ENCODE measurements at places on chromosomes 1 and 21. TPM values are rescaled to one million over a fixed set of nuclear protein-coding genes. Genes with fewer than 3 reads are reported as not detected.
A peak's percentile ranks its signal among the peaks of the same experiment; 100 is the strongest.

Gene UBL4B
- total RNA-seq = not detected

Gene CLDN17
- total RNA-seq = not detected

Gene OR11L1
- not detected for total RNA-seq

Gene NPPA
- total RNA-seq = not detected

Gene KRTAP21-2
- not detected for total RNA-seq

Gene IRF6
- 28.3 TPM for total RNA-seq

- no peaks in the 10 kb centered on the region for H3K4me1 ChIP-seq
- DNase-seq = no peak
- H3K36me3 ChIP-seq = no peaks in the 10 kb centered on the region
- H3K27ac ChIP-seq = peak overlapping the region; percentile 80
- peak overlapping the region; percentile 82 for H3K4me3 ChIP-seq
- H3K27me3 ChIP-seq = no peaks in the 10 kb centered on the region
Measured at GRCh38 chr21:33265664-33266049, 510 bp upstream of the IL10RB start.

GRCh38 chr1:178621822-178622221 is 103.2 kb upstream of the RALGPS2 start:
- DNase-seq = no peak
- no peak overlapping the region for H3K4me3 ChIP-seq

GRCh38 chr1:156281281-156281680 is 1.3 kb downstream of the SMG5 start:
- no peak for DNase-seq
- H3K27me3 ChIP-seq = no peaks in the 10 kb centered on the region
- H3K27ac ChIP-seq = peak overlapping the region; percentile 93
- H3K4me3 ChIP-seq = peak overlapping the region; percentile 99
- no peaks in the 10 kb centered on the region for H3K36me3 ChIP-seq

DNA sequence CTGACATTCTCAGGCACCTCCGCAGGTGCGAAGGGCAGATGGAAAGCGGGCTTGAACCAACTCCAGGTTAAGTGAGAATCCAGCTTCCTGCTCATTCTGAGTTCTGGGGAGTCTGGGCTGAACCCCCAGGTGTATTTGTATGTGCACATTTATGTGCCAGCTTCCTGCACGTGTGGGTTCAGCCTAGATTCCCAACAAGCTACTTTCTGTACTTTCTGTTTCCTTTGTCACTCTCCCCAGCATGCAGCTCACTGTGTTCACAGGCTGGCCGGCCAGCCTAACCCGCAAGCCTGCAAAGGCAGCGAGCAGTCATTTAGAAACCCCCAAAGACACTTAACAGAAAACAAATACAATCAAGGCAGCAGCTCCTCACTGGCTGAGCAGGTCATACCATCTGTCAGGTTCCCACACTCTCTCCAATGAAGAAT is 1.3 kb upstream of the IL19 start:
- no peaks in the 10 kb centered on the region for H3K27me3 ChIP-seq
- DNase-seq = no peak
- H3K4me1 ChIP-seq = no peaks in the 10 kb centered on the region
- H3K27ac ChIP-seq = no peak overlapping the region
- no peaks in the 10 kb centered on the region for H3K36me3 ChIP-seq
- no peak overlapping the region for H3K4me3 ChIP-seq

DNA sequence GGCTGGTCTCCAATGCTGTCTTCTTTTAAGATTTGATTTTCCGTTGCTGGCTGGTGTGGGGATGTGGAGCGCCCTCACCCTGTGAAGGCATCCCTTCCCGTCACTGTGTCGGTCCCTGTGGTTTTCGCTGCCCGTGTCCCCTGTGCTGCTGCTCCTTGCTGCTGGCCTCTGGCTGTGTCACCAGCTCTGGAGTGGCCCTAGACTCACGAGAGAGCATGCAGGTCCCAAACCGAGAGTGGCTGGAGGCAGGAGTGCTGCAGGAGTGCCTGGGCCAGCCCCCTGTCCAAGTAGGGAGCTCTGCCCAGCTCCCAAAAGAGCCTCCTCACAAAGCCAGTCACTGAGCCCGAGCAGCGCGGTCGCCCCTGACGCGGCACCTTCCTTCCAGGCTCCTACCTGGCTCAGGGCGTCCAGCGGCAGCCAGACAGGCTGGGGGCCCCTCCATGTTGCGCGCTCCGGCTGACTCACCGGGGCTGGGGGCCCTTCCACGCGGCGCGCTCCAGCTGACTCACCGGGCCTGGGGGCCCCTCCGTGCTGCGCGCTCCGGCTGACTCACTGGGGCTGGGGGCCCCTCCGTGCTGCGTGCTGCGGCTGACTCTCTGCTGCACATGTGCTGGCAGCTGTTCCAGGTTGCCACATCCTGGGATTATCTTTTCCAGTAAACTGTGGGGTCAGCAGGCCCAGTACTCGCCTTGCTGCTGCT is 106.7 kb upstream of the COL6A1 start:
- no peaks in the 10 kb centered on the region for H3K27me3 ChIP-seq
- no peak overlapping the region for H3K4me3 ChIP-seq
- DNase-seq = peak; percentile 89
- H3K36me3 ChIP-seq = no peaks in the 10 kb centered on the region

- no peak overlapping the region for H3K27ac ChIP-seq
- H3K4me1 ChIP-seq = no peaks in the 10 kb centered on the region
- no peaks in the 10 kb centered on the region for H3K27me3 ChIP-seq
- H3K4me3 ChIP-seq = no peak overlapping the region
Measured at GRCh38 chr1:6221210-6221784, 14.5 kb downstream of the ICMT start.

- no peak overlapping the region for H3K4me3 ChIP-seq
- H3K4me1 ChIP-seq = peaks cover 28% of the 10 kb centered on the region
Measured at GRCh38 chr1:230864441-230864840, 3.9 kb downstream of the C1orf198 start.

- no peak overlapping the region for H3K4me3 ChIP-seq
- DNase-seq = no peak
- no peaks in the 10 kb centered on the region for H3K4me1 ChIP-seq
- no peaks in the 10 kb centered on the region for H3K27me3 ChIP-seq
- no peaks in the 10 kb centered on the region for H3K36me3 ChIP-seq
Measured at GRCh38 chr1:194293851-194294405, 1107.5 kb upstream of the B3GALT2 start.

GRCh38 chr1:167086033-167086432 is 4.1 kb downstream of the GPA33 start:
- H3K27me3 ChIP-seq = no peaks in the 10 kb centered on the region
- H3K27ac ChIP-seq = no peak overlapping the region
- H3K4me3 ChIP-seq = no peak overlapping the region

DNA sequence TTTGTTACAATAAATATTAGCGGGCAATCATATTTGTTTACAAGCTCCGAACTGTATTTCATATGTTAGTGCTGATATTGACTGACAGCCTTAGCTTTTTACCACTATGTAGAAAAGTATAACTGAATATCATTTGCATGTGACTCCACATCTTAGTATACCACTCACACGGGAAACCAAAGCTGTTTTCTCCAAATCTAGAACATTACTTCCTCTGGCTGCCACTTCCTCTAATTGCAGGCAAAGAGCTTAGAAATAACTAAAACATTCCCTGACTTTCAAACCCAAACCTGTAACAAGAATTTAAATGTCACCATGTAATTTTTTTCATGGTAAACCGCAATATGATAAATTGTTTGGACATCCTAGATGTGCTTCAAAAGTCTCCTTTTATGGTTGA is 174.7 kb downstream of the LBR start:
- no peaks in the 10 kb centered on the region for H3K27me3 ChIP-seq
- no peaks in the 10 kb centered on the region for H3K4me1 ChIP-seq
- H3K36me3 ChIP-seq = no peaks in the 10 kb centered on the region
- H3K27ac ChIP-seq = no peak overlapping the region

DNA sequence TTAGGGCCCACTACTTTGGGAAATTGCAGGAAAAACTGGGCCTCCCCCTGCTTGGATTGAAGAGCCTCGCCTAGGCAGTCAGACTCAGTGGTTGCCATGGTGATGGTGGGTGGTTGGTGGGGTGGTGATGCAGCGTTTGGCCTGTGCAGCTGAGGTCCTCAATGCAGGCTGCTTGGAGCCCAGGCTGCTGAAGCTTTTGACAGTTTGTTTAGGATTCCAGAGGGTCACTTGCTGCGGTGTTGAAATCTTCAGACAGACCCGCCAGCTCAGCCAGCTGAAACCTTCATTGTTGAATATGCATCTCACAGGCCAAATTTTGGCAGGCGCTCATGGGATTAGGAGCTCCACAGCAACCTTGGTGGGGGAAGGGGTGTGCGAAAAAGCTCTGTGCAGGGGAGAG is 67.9 kb downstream of the CACNA1E start:
- no peak overlapping the region for H3K27ac ChIP-seq
- H3K4me1 ChIP-seq = no peaks in the 10 kb centered on the region
- no peaks in the 10 kb centered on the region for H3K27me3 ChIP-seq
- no peaks in the 10 kb centered on the region for H3K36me3 ChIP-seq
- H3K4me3 ChIP-seq = no peak overlapping the region
- no peak for DNase-seq

- H3K36me3 ChIP-seq = no peaks in the 10 kb centered on the region
- H3K27me3 ChIP-seq = no peaks in the 10 kb centered on the region
- peak overlapping the region; percentile 35 for H3K27ac ChIP-seq
- no peak for DNase-seq
- no peak overlapping the region for H3K4me3 ChIP-seq
- H3K4me1 ChIP-seq = no peaks in the 10 kb centered on the region
Measured at GRCh38 chr1:99672038-99672437, 26.1 kb downstream of the PALMD start.

DNA sequence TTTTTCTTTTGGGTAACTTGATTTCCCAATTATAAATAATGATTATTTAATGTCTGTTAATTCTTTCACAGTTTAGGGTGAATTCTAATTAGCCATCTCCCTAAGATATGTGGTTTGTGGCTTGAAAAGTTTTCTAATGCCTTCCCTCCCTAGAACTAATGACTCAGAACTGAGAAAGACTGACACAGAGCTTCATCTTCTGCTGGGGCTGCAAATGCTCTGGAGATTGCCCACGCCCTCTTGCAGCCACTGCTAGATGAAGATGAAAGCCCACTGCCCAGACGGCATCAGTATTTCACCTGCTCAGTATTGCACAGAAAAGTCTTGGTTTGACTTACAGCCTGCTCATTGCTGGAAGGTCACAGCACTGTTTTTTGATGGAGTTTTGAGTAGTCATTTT is 101.5 kb downstream of the ST6GALNAC3 start:
- no peaks in the 10 kb centered on the region for H3K4me1 ChIP-seq
- no peak overlapping the region for H3K27ac ChIP-seq
- H3K27me3 ChIP-seq = no peaks in the 10 kb centered on the region
- no peak overlapping the region for H3K4me3 ChIP-seq
